ENCODE measurements at places on chromosomes 7 and 10.

DNA sequence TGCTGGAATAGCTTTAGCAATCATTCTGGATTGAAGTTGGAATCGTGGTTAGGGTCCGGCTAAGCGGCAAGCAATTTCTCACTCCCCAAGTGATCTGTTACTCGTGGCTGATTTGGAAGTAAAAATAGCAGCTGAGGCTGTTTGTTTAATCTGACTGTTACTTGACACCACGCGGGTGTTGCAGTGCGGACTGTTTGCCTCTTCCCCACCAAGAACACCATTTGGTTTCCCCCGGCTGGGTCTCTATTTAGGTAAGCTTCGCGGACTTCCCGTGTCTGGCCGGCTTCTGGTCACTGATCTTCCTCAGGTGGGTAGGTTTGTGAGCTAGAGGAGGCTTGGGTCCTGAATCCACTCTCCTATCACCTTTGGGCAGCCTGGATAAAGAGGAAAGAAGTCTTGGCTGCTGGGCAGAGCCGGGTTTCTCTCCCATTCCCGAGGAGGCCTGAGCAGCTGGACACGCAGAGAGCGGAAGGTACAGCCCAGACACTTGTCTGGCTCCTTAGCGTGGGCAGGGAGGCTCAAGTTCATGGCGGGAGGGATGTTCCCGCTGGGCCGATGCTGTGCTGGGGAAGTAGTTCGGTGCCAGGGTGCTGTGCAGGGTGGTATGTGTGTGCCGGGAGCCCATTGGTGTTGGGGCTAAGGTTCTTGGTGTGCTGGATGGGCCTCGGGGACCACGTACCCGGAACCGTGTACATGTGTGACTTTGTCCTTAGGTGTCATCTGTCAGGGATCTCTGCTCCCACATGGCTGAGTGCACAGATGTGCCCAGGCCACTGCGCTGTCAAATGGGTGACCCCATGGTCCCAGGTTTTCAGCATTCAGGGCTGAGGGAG lies at the start of gene C10orf71:
C10orf71 (plus strand) TSS at position 188 of the 833 bp plus-strand sequence. CDS start 23,376 bp downstream, outside the sequence.
- no peak for DNase-seq

GRCh38 chr7:11698384-11698871 lies 133.6 kb downstream of the THSD7A start:
- DNase-seq = no peak

DNA sequence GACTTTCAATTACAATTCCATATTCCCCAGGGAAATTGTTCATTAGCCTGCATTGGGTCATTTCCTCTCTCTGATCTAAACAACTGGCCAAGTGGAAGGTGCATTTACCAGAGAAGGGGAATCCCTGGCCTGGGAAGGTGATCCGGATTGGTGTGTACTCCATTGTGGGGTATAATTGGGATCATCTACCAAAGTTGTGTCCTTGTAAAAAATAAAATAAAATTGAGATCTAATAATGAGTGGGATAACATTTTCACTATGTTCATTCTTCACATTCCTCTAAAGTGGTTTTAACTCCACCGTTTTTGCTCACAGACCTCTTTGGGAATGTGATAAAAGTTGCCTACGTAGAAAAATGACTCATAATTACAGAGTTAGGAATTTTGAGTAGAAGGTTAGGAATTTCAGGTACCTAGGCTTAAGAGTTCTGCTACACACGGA lies 22.8 kb downstream of the ARL5B start:
- DNase-seq = peak; percentile 40

- DNase-seq = no peak
Observed at GRCh38 chr10:91512458-91512857, 102.3 kb downstream of the HECTD2 start.

DNA sequence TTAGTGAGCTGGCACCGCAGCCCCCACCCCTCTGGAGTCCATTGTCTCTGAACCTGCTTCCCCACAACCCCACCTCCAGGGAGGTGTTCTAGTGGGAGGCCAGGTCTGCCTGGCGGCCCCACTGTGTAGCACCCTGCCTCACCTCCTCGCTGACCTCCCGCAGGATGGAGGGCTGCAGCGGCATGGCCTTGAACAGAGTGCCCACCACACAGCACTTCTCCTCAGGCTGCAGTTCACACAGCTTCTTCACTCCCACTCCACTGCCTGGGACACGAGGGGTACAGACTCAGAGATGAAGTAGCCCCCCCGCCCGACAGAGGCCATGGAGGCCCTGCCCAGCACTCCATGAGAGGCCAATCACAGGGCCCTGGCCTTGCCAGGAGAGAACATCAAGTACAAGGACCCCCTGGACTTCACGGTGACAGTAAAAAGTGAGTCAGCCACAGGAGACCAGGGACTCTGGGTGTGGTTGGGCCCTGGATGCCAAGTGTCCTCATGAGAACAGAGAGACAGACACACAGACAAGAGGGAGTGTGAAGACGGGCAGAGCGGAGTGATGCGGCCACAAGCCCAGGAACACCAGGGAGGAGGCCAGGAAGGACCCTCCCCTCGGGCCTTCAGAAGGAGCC lies 5.4 kb downstream of the POLD2 start:
- no peak for DNase-seq

DNA sequence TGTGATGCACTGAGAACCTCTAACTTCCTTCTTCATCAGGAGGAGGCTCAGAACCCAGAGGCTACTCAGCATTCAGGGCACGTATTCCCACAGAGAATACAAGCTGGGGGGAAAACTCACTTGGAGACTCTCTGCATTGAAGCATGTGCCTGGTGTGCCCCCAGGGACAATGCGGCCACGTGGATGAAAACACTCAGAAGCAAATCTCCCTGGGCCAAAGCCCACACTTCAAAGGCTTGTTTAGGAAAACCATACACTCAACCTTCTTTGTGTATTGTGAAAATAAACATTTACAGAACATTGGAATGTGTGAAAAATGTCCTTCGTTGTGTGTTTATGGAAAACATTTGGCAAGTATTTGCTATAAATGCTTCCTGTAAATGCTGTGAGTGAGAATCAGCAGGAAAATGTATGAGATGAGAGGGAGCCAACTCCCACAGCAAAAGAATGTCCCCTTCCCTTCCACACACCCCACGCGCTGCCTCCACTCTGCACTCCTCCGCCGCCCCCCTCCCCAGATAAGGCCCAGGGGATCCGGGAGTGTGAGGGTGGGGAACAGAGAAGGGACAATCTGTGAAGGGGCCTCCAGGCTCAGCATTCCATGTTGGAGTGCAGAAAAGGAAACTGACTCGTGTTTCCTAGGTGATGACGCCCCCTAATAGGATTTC lies 339.5 kb downstream of the ELMO1 start:
- DNase-seq = no peak

DNA sequence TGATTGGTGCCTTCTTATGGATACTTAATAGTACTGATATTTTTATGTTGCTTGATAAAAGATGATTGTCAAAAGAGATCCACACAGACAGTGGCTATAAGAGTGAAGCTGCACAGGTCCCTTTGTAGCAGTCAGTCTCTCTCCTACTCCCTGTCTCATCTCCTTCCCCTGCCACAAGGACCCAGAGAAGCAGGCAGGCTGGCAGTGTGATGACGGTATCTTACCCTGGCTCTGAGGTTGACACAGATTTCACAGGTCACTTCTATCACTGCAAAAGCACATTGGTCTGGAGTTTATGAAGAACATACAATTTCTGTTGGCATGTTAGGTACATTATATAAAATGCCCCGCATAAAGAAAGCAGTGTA lies 64.4 kb upstream of the AHR start:
- DNase-seq = no peak

DNA sequence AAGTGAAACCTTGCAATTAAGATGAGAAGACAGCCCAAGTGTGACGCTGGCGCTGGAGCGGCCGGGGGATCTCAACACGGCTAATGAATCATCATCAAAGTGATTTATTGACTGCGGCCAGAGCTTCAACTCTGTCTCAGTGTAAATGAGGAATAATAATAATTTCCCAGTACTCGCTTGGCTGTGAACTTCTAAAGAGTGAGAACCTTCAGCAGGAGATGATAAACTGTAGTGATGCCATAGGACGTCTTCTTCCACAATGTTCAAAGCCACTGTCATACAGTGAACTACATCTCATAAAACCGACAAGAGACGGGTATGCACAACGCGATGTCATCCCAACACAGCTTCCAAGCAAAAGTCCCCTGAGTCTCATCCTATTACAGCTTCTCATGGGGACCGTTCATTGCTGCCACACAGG lies 123.6 kb upstream of the NOBOX start:
- DNase-seq = no peak

- no peak for DNase-seq
Observed at GRCh38 chr10:2899246-2899951, 167.9 kb upstream of the PFKP start.

DNA sequence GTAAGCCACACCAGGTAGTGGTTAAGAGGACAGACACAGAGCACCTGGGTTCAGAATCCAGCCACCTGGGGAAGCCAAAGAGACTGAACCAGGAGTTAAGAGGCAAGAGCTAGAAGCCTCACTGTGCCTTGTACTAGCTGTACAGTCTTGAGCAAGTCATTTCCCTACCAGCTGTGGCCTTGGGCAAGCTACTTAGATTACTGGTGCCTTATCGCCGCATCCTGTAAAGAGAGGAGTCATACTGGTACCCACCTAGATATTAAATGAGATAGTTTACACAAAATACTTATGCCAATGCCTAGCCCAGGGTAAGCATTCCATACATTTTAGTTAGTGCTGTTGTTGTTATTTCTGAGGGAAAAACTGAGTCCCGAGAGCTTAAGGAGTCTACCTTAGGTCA lies 47.7 kb downstream of the HABP2 start:
- no peak for DNase-seq

DNA sequence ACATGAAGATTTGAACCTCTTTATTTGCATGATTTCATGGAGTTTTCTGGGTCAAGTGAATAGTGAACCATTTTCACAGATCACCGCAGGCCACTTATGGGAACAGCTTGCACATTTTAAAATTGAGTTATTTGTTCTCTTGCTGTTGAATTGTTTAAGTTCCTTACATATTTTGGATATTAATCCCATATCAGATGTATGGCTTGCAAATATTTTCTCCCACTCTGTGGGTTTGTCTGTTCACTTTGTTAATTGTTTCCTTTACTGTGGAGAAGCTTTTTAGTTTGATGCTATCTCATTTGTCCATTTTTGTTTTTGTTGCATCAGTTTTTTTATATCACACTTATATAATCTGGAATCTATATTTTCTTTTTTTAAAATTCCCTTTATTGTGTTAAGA lies 14.1 kb upstream of the ZC3HAV1L start:
- DNase-seq = peak; percentile 33

DNA sequence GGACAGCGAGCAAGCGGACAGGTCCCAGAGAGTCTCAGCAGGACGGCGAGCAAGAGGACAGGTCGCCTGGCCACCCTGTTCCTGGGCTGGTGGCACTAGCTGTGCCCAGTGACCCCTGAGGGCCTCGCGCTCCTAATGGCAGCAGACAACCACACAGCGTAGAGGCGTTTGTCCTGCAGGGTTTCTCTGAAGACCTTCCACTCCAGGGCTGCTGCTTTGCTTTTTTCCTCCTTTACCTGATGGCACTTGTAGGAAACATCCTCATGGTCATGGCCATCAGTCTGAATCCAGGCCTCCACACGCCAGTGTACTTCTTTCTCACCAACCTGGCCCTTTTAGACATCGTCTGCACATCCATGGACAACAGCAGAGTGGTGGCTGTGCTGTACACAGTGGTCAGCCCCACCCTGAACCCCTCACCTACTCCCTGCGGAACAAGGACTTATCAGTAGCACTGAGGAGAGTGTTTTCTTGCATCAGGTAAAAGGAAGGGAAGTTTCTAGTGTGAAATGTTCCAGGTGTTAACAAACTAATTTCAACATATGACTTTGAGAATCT lies 27.4 kb downstream of the SCART1 start:
- no peak for DNase-seq

DNA sequence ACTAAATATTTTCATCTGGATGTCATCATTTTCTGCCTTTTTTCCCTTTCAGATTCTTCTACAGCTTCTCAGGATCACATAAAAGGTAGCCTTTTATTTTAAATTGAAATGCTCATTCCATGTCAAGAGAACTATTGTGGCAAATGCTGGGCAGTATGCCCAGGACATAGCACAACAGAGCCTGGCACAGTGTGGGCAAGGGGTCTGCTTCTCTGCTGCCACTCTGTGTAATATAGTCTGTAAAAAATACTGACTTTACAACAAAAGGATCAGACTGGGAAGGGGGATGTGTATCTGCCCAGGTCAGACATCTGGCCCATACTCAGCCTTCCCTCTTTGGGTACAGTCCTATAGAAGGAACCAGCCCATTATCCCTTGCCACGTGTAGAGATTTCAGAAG lies 62.7 kb downstream of the CUZD1 start:
- no peak for DNase-seq

GRCh38 chr7:16411391-16411790 lies 9.9 kb downstream of the CRPPA start:
- no peak for DNase-seq

- DNase-seq = no peak
Observed at GRCh38 chr7:66524738-66525137, 103.9 kb upstream of the KCTD7 start.

GRCh38 chr7:5334671-5335070 lies 51.9 kb downstream of the SLC29A4 start:
- DNase-seq = no peak

DNA sequence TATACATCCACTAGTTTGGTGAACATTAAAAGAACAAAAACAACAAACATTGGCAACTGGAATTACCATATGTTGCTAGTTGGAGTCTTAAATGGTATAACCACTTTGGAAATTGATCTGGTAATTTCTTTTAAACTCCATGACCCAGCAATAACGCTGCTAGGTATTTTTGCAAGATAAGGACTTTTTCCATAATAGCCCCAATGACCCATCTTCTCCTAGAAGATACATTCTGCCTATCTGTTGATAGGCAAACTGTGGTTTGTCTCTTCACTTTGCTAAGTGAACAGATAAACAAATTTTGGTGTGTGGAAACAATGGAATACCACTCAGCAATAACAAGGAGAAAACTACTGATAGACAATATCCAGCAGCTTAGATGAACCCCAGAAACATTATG lies 30.6 kb upstream of the MTURN start:
- no peak for DNase-seq

DNA sequence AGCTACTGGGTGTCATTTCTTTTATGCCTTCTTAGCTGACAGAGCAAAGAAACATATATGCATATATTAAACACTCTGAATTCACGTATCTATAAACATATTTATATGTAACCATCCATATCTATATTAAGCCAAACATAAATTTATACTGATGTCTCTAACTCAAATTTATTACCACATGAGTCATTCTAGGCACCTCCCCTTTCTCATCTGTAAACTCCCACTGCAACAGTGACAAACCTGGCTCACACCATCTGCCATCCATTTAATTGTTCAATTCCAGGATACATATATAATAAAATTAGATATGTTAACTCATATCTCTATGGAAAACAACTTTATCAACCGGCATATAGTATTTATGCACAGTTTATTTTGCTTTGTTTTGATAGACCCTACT lies 722.3 kb downstream of the SORCS1 start:
- DNase-seq = no peak

DNA sequence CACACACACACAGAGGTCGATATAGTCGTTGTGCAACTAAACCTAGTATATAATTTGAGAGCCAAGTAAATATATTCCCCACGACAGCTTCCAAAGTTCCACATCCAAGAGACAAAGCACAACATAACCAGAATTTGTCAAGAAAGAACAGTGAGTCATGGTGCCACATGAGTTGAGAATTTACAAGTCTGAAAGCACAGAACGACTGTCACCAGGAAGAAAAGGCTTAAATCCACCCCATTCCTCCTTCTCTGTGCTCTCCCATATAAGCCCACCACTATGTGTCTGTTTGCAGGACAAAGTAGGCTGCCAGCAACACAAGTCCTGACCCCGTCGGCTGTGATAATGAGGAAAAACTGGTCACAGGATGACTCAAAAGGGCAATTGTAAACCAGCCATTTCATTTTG lies 32.8 kb downstream of the GSAP start:
- DNase-seq = no peak
